ENCODE measurements at places on chromosomes 7 and 10.

- no peak for DNase-seq
Observed at GRCh38 chr7:301291-302053, 11.5 kb downstream of the FOXL3 start.

DNA sequence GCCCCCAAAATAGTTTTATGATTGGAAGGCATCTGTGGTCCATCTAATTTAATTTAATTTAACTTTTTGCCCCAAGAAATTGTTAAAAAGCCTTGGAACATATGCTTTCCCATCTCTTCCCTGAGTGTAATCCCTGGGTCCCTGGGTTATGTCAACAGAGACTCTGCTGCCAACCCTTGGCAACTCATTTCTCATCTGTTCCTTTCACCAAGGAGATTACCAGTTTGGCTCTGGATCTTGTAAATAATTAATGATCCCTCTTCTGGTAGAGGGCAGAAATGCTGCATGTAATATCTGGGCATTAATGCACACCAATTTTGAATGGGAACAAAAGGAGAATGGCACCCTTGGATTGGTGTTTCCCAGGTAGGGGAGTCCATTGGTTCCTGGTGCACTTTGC, 514.2 kb downstream of the CCSER2 start:
- no peak for DNase-seq

GRCh38 chr10:71711052-71711623, 8.4 kb downstream of the C10orf105 start:
- no peak for DNase-seq

DNA sequence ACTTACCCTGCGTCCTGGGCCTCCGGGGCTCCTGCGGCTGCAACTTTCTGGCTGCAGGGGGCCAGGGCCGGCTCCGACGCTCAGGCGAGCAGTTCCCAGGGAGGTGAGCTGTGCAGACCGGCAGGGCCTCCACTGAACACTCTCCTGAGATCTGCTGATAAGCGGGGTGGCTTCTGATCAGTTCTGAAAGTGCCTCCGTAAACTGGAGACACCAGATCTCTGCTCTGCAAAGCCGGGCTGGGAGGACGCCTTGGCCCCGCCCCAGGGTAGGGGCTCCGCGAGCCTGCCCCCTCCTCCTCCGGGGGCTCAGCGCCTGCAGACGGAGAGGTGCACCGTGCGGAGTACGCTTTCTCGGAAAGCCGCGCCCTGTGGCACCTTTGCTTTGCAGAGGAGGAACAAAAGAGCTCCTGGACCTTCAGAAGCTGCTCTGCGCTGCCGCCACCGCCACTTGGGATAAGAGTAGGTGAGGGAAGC, 141.3 kb upstream of the VKORC1L1 start:
- DNase-seq = no peak

DNA sequence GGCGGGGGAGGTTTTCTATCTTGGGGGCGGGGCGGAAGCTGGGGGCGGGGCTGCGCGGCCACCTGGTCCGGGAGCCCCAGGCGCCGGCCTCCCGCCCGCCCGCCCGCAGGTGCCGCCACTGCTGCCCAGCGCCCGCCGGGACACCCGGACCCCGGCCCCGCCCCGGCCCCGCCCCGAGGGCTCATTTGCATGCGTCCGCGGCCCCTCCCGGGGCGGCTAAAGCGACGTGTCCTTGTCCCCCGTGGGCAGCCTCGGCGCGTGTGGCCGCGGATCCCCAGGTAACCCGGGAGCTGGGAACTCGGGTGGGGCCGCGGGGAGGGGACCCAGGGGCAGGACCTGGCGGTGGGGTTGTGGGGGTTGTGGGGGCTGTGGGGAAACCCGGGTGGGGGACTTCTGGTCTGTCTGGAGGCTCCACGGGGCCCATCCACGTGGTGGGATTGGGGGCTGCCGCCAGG, at the start of gene BHLHA15:
BHLHA15 (plus strand) TSS at position 219 of the 455 bp plus-strand sequence. CDS start 871 bp downstream, outside the sequence.
- DNase-seq = no peak

- DNase-seq = no peak
Observed at GRCh38 chr10:3382092-3382491, 209.5 kb upstream of the PITRM1 start.

DNA sequence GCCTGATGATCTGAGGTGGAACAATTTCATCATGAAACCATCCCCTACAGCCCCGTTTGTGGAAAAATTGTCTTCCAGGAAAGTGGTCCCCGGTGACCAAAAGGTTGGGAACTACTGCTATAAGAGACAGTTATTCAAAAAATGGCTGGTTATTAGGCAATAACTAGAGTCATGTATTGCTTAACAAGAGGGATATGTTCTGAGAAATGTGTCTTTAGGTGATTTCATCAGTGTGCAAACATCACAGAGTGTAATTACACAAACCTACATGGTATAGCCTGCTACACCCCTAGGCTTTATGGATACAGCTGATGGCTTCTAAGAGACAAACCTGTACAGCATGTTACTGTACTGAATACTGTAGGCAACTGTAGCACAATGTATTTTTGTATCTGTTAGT, 71.3 kb upstream of the CSTF2T start:
- no peak for DNase-seq

DNA sequence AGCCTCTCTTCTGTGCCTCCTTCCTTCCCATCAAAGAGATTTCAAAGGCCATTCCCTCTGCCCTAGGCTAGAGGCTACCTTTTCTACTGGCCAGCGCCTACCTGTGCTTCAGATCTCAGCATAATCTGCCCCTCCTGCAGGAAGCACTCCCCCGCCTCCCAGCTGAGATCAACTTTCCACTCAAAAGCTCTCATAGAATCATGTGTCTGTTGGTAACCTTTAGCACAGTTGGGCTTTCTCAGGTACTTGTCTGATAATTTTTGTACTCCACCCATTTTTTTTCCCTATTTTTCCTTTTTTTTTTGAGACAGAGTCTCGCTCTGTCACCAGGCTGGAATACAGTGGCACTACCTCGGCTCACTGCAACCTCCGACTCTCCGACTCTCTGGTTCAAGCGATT, 231.0 kb upstream of the PRSS58 start:
- no peak for DNase-seq

DNA sequence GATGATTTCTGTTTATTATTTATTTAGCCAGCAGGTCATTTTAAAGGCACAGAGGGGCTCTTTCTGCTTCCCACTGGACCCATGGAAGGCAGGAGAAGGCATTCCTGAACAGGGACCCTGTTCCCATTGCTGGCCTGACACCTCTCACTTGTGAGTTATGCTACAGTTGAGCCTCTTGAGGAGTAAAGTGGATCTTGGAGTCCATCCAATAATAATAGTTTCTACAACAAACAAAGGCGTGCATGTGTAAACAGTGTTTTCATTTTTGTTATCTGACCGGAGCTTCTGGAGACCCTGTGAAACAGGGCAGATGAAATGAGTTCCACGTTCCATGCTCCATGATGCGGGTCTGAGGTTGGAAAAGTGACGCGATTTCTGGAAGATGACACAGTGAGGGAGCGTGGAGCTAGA, 127.3 kb upstream of the HABP2 start:
- DNase-seq = peak; percentile 74

GRCh38 chr10:103466734-103467133, 8.0 kb upstream of the CALHM1 start:
- no peak for DNase-seq

DNA sequence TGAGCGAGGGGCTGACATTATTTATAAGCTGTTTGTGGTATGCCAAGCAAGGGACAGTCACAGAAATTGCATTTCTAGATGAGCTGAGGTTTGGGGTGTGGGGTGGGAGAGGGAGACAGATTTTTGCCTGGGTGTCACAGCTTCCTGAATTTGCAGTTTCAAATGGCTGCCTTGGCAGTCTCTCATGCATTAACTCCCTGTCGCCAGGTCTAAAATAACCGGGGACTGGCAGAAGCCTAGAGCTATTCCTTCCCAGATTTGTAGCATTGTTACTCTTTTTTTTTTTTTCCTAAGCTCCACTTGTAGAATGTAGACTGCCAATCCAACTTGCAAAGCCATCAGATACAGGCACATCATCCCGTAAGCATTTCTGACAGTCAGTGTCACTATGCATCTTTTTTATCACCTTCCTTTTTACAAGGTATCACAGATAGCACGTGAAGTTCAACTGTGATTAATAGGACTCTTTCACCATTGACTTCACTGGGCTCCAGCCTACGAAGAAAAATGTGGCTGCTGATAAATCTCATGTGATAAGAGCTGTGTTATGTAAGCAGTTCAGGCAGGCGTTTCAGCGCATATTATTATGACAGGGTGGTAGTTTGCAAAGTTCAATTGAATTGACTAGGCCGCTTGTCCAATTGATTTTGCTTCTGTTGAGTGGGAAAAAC, 130.7 kb upstream of the CELF2 start:
- no peak for DNase-seq

GRCh38 chr7:152485826-152486225, 50.0 kb upstream of the KMT2C start:
- no peak for DNase-seq

GRCh38 chr10:2122431-2123124, 385.3 kb upstream of the ADARB2 start:
- DNase-seq = no peak

DNA sequence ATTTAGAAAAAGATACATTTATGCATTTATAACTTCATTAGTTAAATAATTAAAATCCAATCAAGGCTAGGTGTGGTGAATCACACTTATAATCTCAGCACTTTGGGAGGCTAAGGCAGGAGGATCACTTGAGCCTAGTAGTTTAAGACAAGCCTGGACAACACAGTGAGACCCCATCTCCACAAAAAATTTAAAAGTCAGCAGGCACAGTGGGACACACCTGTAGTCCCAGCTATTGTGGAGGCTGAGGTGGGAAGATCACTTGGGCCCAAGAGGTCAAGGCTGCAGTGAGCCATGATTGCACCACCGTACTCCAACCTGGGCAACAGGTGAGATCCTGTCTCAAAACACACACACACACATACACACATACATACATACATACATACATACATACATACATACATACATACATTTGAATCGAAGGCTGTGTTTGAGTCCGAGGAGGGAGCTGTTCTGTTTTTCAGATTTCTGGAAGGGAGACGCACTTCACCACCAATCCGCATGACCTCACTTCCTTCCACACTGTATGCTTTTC, 30.1 kb downstream of the SFMBT2 start:
- DNase-seq = no peak

DNA sequence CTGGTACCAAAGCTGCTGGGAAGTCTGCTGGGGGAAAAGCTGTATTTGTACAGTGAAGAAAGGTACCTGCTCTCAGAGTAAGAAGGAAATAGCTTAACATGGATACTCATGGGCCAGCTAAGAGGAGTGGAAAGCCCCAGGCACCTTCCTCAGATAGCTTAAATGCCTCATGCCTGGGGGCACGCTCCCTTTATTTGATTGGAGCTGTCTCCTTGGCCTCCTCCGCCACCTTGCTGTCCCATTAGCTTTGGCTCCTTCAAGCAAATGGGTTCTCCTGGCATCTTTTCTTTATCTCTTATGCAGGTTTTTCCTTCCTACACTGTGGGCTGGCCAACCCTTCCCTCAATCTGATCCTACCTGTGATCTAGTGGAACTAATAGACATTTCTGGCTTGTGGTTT, 318.5 kb downstream of the SH2D4B start:
- DNase-seq = no peak

DNA sequence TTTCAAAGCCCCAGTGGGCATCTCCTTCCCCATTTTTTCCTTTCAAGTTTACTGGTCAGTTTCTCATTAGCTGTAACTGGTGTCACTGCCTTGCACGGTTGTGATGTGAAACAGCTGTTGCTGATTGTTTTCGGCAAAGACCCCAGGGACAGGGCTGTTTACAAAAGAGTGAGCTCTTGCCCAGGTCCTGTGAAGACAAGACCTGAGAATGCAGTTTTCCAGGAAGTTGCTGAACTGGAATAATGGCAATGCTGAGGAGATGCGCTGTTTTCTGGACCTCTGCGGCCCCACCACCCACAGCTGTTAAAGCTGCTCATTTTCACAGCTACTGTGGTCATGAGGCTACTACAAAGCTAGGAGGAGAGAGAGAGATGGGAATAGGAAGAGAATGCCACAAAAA, 116.6 kb upstream of the RSU1 start:
- no peak for DNase-seq

DNA sequence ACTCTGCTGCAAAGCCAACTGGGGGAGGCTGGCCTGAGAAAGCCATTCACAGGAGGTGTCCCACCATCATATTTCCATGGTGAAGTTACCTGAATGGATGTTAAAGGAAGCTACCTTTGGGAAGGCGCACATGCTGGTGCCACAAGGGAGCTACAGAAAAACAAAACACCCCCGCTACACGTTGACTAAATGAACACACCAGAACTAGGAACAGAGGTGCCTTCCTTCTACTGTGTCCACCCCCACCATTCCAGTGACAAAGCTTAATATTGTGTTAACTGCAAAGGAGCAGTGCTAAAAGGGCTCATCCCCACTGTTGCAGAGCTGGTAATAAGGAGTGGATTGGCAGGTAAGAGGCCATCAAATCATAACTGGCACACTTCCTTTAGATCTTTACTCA, 420.0 kb upstream of the PODXL start:
- no peak for DNase-seq

DNA sequence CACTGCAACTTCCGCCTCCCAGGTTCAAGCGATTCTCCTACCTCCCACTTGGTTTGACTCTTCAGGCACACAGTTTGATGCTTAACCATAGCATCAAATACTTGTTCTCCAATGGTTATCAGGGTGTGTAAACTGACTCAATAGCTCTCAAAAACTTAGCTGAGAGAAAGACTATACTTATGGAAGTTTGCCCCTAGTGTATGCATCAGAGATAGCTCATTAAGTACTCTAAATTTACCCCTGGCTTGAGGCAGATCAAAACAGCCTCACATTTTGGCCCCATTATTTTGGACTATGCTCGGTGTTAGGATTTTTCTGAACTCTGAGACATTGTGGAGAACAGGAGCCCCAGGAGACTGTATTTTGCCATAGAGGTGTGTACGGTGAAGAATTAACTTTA, 40.8 kb upstream of the SLC35B4 start:
- DNase-seq = no peak

GRCh38 chr7:75983471-75984129, 10.8 kb downstream of the TMEM120A start:
- no peak for DNase-seq

DNA sequence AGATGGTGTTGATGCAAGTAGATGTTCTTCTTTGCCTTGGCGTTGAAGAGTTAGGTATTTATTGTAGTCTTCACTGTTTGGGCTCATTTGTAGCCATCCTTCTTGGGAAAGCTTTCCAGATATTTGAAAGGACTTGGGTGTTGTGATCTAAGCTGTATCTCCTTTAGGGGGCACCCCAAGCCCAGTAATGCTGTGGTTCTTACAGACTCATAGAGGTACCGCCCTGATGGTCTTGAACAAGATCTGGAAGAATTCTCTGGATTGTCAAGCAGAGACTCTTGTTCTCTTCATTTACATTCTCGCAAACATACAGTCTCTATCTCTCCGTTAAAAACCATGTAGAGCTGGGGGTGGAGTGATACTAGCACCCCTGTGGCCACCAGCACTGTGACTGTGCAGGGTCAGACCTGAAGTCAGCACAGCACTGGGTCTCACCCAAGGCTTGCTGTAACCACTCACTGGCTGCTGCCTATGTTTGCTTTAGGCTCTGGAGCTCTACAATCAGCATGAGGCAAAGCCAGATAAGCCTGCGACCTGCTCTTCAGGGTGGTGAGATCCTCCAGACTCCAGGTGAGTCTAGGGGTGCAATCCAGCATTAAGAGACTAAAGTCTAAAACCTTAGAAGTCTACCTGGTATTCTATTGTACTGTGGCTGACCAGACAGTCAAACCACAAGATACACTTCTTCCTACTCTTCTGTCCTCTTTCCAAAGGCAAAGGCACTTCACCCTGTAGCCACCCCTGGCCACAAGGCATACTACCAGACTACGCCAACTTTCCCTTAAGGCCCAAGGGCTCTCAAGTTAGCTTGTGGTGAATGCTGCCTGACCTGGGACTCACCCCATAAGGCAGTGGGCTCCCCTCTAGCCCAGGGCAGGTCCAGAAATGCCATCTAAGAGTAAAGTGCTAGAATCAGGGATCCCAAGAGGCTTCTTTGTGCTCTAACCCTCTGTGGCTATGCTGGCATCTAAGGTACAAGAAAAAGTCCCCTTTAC, 209.7 kb upstream of the TMEM196 start:
- DNase-seq = peak; percentile 12
